ENCODE measurements at places on chromosomes 2 and 18.
A peak's percentile ranks its signal among the peaks of the same experiment; 100 is the strongest.

GRCh38 chr18:48946329-48946835 lies 4.4 kb downstream of the SMAD7 start:
- DNase-seq, result no peak

DNA sequence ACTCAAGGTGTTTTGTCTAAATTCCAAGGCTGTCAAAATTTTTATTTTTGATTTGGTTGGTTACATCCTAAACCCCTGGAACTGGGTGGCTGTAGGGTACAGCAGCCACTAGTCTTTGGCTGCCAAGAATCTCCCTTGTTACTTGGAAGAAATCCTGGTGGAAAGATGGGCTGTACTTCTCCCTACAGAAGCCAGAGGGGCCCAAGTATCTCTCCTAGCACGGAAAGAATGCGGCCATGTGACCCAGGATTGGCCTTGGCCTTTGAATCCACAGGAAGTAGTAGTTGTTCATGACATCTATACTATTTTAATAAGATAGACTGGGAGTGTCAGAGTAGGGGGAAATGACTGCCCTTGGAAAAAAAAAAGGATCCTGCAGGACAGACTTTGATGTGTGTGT lies 54.4 kb upstream of the MYO3B start:
- DNase-seq, result no peak

DNA sequence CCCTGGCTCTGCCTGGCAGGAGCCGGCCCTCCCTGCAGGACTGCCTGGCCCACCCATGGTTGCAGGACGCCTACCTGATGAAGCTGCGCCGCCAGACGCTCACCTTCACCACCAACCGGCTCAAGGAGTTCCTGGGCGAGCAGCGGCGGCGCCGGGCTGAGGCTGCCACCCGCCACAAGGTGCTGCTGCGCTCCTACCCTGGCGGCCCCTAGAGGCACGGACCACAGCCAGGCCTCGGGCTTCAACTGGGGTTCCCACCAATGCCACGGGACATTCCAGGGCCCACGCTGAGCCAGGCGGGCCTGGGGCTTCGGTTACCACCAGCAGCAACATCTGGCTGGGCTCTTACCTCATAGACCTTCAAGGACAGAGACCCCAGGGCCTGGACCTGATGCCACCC lies 6.1 kb upstream of the GMPPA start:
- DNase-seq, result no peak

DNA sequence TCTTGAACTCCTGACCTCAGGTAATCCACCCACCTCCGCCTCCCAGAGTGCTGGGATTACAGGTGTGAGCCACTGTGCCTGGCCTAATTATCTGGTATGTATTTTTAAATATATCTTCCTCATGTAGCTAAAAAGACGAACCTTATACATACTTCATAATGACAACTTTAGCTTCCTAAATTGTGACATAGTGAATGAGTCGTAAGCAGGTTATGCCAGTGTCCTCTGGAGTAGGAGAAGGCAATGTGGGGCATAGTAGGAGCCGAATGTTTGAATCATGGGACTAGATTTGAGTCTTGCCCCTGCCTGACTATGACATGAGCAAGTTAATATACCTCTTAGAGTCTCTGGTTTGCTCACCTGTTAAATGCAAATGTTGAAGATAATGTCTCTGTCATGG lies 95.8 kb upstream of the FOSL2 start:
- DNase-seq, result no peak

DNA sequence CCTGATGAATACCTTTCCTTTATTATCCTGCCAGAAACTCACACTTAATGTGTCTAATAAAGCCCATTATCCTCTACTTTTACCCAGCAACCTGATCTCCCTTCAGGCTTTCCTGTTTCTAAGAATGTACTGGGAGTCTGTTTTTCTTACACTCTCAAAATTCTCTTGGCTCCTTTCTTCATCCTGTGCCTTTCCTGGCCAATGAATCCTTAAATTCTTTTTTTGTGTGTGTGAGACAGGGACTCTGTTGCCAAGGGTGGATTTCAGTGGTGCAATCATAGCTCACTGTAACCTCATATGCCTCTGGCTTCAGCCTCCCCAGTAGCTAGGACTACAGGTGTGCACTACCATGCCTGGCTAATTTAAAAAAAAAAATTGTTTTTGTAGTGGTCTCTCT lies 72.7 kb downstream of the MAP2 start:
- DNase-seq, result no peak

GRCh38 chr2:234288974-234289455 lies 207.9 kb downstream of the ARL4C start:
- peak; percentile 85 for DNase-seq

DNA sequence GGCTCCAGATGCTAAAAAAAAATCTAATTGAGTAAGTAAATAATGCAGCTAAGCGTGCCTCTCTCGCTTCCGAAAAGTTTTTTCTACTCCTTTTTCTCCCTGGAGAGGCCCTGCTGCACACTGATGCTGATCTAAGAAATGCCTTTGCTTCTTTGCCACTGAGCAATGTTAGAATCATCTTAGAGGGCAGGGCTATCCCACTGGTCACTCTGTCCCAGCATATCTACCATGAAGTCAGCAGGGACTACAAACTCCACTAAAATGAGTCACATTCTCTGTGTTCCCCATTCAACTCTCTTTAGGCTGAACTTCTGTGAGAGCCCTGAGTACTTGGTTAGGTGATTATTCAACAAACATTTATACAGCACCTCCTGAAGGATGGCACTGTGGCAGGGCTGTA lies 127.6 kb upstream of the LYPD1 start:
- no peak for DNase-seq
